ENCODE measurements at places on chromosomes 12 and 14.
A peak's percentile ranks its signal among the peaks of the same experiment; 100 is the strongest.

GRCh38 chr14:64645220-64645892, 58.9 kb upstream of the PLEKHG3 start:
- DNase-seq = no peak

DNA sequence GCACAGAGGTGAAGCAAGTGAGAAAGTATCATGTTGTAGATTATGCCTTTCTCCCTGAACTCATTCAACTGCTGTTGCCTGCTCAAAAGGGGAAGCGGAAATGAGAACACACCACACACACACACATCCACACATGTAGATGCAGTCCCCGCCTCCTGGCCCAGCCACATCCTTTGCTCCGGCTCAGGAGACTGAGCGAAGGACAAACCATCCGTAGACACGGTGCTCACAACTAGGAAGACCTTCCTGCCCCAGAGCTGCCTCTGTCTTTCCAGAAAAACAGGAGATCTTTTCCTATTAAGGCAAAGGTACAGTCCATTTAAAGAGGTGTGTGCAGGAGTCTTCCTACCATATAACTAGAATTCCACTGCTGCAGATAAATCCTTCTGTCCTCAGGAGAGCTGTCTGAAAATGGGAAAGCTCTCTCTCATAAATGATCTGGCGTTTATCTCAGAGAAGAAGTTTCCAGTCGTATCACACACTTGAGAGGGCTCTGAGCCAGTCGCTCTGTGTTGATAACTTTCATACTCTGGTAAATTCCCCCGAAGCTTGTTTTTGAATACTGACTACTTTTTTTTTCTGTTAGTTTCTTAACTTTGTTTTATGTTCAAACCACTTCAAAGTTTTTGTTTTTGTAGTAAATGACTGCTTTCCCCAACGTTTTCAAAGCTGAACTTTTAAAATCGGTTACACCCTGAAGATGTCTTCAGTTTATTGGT, at the start of gene TESPA1:
Gene TESPA1 (minus strand): TSS at position 105 of the 719 bp plus-strand sequence. CDS start 10,200 bp downstream, outside the sequence.
- DNase-seq = no peak

- no peak for DNase-seq
Observed at GRCh38 chr12:25322918-25323531, 72.3 kb upstream of the KRAS start.

- DNase-seq = no peak
Observed at GRCh38 chr12:117067016-117067415, 32.2 kb downstream of the TESC start.

DNA sequence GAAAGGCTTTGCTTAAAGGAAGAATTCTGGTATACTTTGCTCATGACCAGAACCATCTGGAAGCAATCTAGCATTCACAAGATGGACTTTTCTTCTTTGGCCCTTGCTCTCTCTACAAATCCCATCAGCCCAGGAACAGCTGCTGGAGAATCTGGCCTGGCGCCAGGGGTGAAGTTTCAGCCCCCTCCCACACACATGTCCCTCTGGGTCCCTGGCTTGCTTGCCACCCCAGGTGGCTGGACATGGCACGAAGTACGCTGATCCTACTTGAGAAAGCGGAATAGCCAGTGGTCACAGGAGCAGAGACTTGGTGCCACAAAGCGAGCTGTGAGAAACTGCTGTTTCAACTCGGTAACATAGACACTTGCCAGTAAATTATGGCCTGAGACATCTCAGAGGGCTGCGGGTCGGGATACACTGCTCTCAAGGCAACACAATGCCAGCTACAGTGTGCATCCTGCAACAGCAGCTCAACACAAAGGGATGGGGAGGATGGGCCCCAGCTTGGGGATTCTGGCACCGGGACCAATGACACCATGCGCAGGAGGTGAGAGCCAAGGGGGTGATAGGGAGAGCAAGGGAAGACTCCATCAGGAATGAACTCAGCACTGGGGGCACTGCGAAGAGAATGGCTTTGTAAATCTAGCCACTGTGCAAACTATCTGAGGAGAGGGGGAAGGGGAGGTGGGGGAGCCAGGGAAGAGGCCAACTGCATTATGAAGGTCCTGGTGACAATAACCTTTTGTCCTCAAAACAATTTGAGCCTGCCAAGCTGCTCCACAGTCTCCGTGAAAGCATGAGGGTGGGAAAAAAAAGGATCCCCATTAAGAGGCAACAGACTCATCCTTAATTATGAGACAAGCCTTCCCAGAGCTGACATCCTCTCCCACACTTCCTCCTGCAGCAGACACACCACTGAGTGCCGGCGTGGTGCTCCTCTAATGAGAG, 219.9 kb downstream of the PPM1H start:
- peak; percentile 75 for DNase-seq

- no peak for DNase-seq
Observed at GRCh38 chr12:81610955-81611889, 147.9 kb downstream of the PPFIA2 start.

All from cerebellar cortex (tissue), 1 donor.